ENCODE measurements at places on chromosomes 6 and 20.

DNA sequence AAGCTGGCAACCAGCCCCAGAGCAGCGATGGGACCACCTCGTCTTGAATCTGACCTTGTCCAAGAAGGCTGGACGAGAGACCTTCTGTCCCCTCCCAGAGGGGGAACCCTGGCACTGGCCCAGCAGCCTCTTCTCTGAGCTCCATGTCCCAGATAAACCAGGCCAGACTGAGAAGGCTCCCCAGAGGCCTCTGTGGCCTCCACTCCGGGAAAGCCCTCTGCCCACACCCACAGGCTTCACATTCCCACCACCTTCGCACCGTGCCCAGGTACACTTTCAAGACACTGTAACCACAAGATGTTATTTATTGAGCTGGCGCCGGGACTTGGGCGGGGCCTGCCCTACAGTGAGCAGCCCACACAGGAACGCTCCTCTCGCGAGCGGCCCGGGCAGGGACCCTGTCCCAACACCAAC is 33.2 kb downstream of the ADA start:
- DNase-seq: no peak

- no peak for DNase-seq
These were observed 6.6 kb downstream of the TREML2 start for GRCh38 chr6:41194386-41194785.

DNA sequence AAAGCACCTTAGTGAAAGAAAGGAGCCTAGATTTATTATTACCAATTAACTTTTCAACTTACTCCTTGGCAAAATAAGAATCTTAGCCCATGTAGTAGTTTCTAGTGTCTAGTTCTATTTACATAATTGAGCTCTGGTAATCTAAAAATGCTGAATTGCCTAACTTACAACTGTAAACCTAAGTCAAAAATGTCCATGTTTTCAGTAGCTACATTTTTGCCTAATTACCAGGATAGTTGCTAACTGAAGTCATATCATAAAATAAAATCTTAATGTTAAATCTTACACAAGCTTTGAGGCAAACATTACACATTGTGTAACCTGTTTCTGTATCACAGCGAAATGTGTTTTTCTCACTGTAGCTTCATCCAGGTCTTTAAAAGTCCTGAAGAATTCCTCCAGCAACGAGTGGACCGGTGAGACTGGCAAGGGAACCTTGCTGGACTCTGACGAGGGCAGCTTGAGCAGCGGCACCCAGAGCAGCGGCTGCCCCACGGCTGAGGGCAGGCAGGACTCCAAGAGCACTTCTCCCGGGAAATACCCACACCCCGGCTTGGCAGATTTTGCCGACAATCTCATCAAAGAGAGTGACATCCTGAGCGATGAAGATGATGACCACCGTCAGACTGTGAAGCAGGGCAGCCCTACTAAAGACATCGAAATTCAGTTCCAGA is 7.6 kb upstream of the CLDN20 start:
- no peak for DNase-seq

DNA sequence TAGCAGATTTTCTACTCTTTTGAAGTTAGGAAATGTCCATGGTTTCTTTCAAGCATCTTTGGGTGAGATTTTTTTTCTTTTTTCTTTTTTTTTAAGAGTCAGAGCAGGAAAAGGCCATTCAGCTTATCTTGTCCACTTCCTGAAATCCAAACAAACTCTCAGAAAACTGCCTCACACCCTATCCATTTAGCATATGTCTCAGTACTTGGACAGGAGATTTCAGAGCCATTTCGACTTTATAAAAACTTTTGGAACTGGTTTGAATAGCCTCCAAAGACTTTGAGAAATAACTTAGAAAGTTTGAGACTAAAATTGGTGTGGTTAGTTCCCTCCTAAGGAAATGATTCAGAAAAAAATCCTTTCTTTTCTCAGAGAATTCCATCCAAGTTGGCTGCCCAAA is 125.1 kb downstream of the MYLK4 start:
- DNase-seq: no peak

- no peak for DNase-seq
These were observed 321.5 kb upstream of the CHD6 start for GRCh38 chr20:41939659-41940058.

GRCh38 chr6:165843121-165843520 is 180.1 kb upstream of the PDE10A start:
- no peak for DNase-seq

GRCh38 chr20:21665687-21666446 is 39.6 kb upstream of the PAX1 start:
- DNase-seq: no peak

GRCh38 chr6:108117427-108118358 is 43.2 kb upstream of the OSTM1 start:
- DNase-seq: no peak

Data from NCI-H1105 (cell line).